ENCODE measurements at places on chromosomes 6 and 20.

- no peak for DNase-seq
Observed at GRCh38 chr20:18692447-18692846, 104.6 kb downstream of the DTD1 start.

GRCh38 chr20:38501858-38502436 lies 29.3 kb downstream of the RALGAPB start:
- DNase-seq, result no peak

- no peak for DNase-seq
Observed at GRCh38 chr6:33088931-33089620, 13.3 kb downstream of the HLA-DPB1 start.

DNA sequence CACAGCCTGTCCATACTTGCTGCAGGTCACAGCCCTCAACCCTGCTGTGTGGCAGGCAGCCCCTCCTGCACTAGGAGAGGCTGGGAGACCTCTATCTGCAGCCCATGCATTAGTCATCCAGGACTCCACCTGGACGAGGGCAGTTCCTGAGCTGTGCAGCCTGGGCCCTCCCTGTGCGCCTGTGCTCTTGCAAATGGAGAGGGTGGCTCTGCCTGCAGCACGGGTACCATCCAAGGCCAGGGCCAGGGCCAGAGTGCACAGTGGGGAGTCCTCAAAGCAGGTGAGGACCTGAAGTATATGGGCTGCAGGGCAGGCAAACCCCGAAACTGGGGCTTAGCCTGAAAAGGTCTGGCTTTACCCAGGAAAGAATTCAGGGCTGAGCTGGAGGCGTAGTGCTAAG lies 89.8 kb upstream of the PHACTR3 start:
- no peak for DNase-seq
